ENCODE measurements at places on chromosomes 2 and 18. TPM values are rescaled to one million over a fixed set of nuclear protein-coding genes. Genes with fewer than 3 reads are reported as not detected.

Gene HOXD13
- total RNA-seq, result not detected

Gene CELF4
- total RNA-seq, result not detected

Gene NFU1
- total RNA-seq, result 59.3 TPM

Gene CNRIP1
- 17.2 TPM for total RNA-seq

Gene BOLL
- not detected for total RNA-seq

Gene RGPD4
- total RNA-seq, result not detected

Gene VWA3B
- 0.16 TPM for total RNA-seq

Gene MC4R
- total RNA-seq, result not detected

Data from bronchial smooth muscle cell (primary cell).